ENCODE measurements at places on chromosomes 5 and 9. TPM values are rescaled to one million over a fixed set of nuclear protein-coding genes. Genes with fewer than 3 reads are reported as not detected.

- no peaks in the 10 kb centered on the region for H3K27me3 ChIP-seq
- no peak overlapping the region for H3K4me3 ChIP-seq
- H3K36me3 ChIP-seq: no peaks in the 10 kb centered on the region
- DNase-seq: no peak
- H3K27ac ChIP-seq: no peak overlapping the region
Measured at GRCh38 chr5:167833456-167833855, 458.0 kb upstream of the WWC1 start.

- peaks cover 25% of the 10 kb centered on the region for H3K4me1 ChIP-seq
- H3K4me3 ChIP-seq: no peak overlapping the region
- no peak for DNase-seq
- no peaks in the 10 kb centered on the region for H3K27me3 ChIP-seq
Measured at GRCh38 chr5:124399426-124399961, 346.9 kb downstream of the ZNF608 start.

- H3K36me3 ChIP-seq: peaks cover 59% of the 10 kb centered on the region
- H3K27ac ChIP-seq: no peak overlapping the region
- H3K4me1 ChIP-seq: no peaks in the 10 kb centered on the region
Measured at GRCh38 chr5:113024076-113024697, 47.6 kb downstream of the DCP2 start.

DNA sequence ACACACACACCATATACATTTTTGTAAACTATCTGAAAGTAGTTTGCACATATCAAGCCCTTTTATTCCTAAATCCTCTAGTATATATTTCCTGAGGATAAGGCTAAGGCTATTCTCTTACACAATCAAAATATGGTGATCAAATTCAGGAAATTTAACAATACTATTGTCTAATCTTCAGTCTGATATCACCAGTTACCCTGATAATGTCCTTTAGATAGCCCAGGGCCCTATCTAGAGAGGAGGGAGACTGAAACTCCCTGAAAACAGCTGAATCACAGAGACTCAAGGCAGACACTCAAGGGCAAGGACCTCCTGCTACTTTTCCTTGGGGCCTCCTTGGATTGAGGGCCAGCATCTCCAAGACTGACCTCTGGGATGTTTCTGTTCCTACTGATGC is 30.4 kb downstream of the PTTG1 start:
- H3K36me3 ChIP-seq: no peaks in the 10 kb centered on the region
- H3K4me3 ChIP-seq: no peak overlapping the region
- H3K4me1 ChIP-seq: peaks cover 11% of the 10 kb centered on the region
- no peak for DNase-seq
- H3K27ac ChIP-seq: no peak overlapping the region

DNA sequence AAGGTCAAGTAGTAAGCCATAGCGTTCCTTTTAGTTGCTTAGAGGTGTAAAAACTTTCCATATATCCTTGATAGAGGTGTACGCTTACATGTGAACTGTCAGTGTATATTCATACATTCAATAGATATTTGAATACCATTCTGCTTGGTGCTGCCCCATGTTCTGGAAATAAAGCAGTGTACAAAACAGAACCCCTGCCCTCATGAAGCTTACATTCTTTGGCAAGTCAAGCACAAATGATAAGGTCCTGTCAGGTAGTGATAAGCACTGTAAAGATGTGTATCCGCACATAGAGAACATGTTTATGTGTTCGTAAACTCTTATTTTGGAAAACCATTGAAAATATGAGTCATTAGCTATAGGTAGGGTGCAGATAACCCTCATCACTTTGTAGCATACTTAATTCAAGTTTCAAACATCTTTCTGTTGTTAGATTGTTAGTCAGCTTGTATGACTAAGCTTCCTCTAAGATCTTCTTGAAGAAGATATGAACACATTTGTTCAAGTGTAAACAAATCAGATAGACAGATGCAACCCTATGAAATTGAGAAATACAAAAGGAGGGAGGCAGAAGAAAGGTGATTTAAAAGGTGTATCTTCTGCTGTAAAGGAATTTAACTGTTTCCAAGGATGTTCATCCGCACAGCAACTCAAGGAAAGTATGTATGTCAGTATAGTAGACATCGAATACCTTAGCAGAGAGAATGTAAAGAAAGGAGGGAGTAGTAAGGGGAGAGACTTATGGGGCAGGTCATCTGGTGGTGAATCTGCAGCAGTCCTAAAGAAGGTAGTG is 1.6 kb downstream of the GTF3C4 start:
- no peak for DNase-seq
- H3K36me3 ChIP-seq: no peaks in the 10 kb centered on the region
- H3K4me3 ChIP-seq: peak overlapping the region; percentile 85

GRCh38 chr5:81825237-81825636 is 74.3 kb upstream of the SSBP2 start:
- no peaks in the 10 kb centered on the region for H3K27me3 ChIP-seq
- no peak overlapping the region for H3K27ac ChIP-seq
- peaks cover 8% of the 10 kb centered on the region for H3K4me1 ChIP-seq
- no peaks in the 10 kb centered on the region for H3K36me3 ChIP-seq

DNA sequence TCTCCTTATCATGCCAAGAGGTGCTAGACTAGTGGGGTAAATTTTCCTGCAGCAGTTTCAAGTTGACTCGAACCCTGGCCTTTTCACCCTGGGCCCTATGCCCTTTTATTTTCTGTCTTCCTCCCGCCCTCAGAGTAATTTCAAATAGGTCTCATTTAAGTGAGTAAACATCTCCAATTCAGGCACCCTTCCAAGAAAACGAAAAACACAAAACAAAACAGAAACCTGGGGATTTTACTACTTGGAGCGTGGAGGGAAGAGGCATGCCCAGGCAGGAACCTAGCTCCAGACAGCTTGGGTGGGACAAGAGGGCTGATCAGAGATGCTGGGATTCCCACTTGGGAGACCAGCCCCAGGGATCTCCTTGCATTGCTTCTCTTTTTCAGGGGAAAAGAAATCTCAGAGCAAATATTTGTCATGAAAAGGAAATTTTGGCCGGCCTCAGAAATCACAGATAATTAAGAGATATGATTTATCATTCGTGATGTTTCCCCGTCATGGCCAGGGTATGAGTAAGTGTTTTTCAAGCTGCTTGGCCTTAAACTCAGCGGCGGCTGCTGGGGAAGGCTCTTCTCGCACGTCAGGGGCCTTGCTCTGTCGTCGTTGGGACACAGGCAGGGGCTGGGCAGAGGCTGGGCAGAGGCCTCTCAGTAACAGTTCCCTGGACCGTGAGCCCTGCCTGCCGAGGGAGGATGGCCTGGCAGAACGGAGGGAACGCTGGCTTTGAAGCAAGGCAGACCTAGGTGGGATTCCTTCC is 248.6 kb upstream of the KLF4 start:
- H3K27me3 ChIP-seq: no peaks in the 10 kb centered on the region
- H3K27ac ChIP-seq: peak overlapping the region; percentile 85
- H3K4me3 ChIP-seq: no peak overlapping the region
- H3K4me1 ChIP-seq: peaks cover 69% of the 10 kb centered on the region
- DNase-seq: peak; percentile 92

- H3K27me3 ChIP-seq: no peaks in the 10 kb centered on the region
- H3K27ac ChIP-seq: no peak overlapping the region
- no peaks in the 10 kb centered on the region for H3K36me3 ChIP-seq
- H3K4me3 ChIP-seq: no peak overlapping the region
Measured at GRCh38 chr5:175281714-175282113, 162.3 kb downstream of the DRD1 start.

- H3K36me3 ChIP-seq: no peaks in the 10 kb centered on the region
- no peak for DNase-seq
- no peak overlapping the region for H3K27ac ChIP-seq
- no peaks in the 10 kb centered on the region for H3K27me3 ChIP-seq
Measured at GRCh38 chr9:86636519-86636918, 282.3 kb upstream of the TUT7 start.

DNA sequence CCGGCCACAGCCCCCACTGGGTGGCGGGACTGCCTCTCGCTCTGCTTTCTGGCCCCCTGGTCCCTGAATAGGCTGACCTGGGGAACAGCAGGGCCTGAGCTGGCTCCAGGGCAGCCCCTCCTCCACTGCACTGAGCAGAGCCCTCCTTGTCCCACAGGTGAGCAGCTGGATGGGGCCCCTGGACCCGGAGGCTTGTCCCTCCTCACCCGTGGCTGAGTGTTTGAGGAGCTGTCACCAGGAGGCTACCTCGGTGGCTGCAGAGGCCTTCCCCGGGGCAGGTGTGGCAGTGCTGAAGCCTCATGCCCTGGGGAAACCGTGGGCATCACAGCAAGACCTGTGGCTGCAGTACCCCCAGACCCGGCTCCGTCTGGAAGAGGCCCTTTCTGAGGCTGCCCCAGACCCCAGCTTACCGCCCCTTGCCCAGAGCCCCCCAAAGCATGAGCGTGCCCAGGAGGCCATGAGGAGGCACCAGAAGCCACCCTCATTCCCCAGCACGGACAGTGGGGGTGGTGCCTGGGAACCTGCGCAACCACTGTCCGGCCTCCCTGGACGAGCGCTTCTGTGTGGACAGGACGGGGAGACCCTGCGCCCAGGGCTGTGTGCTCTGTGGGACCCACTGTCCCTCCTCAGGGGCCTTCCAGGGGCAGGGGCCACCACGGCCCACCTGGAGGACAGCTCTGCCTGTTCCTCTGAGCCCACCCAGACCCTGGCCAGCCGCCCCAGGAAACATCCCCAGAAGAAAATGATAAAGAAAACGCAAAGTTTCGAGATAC is 28.5 kb upstream of the LRRC14B start:
- H3K27ac ChIP-seq: no peak overlapping the region
- peaks cover 3% of the 10 kb centered on the region for H3K27me3 ChIP-seq
- no peaks in the 10 kb centered on the region for H3K36me3 ChIP-seq
- H3K4me1 ChIP-seq: no peaks in the 10 kb centered on the region
- no peak overlapping the region for H3K4me3 ChIP-seq

DNA sequence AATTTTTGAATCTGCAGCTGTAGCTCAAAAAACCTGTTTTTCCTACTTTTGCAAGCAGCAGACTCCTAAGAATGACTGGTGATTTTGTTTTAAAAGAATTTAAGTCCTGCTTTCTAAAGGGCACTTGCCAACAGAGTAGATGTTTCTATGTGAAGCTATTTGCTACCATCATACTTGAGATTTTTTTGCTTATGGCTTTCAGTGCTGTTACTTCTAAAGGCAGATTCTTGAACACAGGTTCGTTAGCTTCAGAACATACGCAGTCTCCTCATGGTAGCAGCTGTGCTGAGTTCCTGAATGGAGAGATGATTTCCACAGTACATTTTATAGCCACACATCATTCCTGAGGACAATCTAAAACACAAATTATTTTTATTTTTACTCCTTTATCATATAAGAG is 24.4 kb upstream of the ELL2 start:
- no peak overlapping the region for H3K27ac ChIP-seq
- H3K4me1 ChIP-seq: no peaks in the 10 kb centered on the region
- no peaks in the 10 kb centered on the region for H3K36me3 ChIP-seq

DNA sequence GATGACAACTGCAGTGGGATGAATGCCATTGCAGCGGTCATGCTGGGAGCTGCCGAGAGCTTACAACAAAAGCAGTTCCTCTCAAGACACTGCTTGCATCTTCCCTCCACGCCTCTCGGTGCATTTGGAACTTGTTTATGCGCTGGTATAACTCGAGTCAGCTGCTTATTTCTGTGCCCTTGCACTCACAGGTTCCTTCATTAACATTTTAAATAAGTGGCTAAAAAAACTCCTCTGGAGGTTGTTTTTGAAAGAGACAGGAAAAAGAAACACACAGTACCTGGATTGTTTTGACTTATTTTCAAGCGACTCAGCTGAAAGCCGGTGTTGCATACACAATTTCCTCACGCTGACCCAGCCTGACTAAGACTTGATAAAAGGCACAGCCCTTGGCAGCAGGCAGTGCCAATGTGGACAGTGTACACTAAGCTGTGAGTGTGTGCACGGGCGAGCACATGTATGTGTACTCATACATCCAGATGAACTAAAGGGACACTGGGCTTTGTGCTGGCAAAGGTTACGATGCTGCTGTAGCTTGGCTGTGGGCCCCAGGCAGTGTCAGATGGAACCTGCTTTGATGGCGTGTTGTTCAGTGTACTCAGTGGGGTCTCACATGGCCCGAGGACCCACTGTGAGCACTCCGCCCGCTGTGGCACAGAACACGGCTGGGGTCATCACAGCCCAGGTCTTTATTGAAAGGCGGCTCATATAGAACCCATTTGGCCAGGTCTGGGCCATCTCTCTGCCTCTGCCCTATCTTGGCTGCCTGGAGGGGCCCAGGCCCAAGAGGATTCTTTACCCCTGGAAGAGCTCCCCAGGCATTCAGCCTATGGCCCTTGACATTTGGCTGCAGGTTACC is 92.3 kb downstream of the ANKRD33B start:
- peaks cover 6% of the 10 kb centered on the region for H3K4me1 ChIP-seq
- no peaks in the 10 kb centered on the region for H3K36me3 ChIP-seq
- no peaks in the 10 kb centered on the region for H3K27me3 ChIP-seq
- no peak overlapping the region for H3K4me3 ChIP-seq

GRCh38 chr5:140073296-140073695 is 30.2 kb upstream of the NRG2 start:
- H3K27ac ChIP-seq: no peak overlapping the region
- H3K4me3 ChIP-seq: no peak overlapping the region

DNA sequence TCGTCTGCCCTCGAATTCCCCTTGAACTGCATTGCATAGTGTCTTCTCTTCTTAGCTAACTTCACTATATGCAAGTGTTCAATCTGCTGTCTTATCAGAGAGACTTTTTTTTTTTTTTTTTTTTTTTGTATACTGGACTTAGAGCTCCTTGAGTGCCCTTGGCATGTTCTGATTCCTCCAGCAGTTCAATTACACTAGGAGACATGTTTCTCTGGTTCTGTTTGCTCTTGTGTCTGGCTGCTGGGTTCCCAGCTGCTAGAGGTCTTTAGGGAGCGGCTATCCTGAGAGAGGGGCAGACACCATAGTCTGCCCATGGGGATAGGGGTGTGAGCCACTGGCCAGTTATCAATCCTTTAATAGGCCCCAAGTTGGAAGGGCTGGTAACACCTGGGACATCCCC is 13.1 kb downstream of the OR2S2 start:
- H3K4me3 ChIP-seq: no peak overlapping the region
- DNase-seq: no peak
- no peak overlapping the region for H3K27ac ChIP-seq
- H3K4me1 ChIP-seq: peaks cover 5% of the 10 kb centered on the region

DNA sequence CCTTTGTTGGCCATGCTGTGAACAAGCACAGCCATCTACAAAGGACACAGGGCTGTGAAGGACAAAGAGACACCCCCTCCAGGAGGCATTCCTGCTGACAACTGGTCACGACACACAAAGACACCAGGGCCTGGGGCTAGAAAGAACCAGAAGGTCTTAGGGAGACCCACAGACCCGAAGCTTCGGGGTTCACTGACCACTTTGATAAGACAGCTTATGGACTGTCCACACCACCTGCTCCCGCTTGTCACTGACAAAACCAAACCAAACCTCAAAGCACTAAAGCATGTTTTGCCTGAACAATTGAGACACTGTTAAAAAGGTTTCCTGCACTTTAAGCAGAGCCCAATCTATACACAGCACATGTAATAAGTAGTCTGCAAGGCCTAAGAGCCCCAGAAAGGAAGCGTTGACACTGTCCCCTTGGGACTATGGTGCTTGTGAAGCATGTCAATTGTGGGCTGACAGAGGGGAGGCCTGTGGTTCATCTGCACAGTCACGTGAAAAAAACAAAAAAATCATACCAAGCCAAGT is 185.0 kb downstream of the GAPVD1 start:
- peaks cover 16% of the 10 kb centered on the region for H3K36me3 ChIP-seq
- no peak for DNase-seq
- H3K4me3 ChIP-seq: no peak overlapping the region
- H3K4me1 ChIP-seq: peaks cover 9% of the 10 kb centered on the region
- no peak overlapping the region for H3K27ac ChIP-seq

NRARP gene
- 25.3 TPM for total RNA-seq

DMAC1 gene
- total RNA-seq: 13.1 TPM
